ENCODE measurements at places on chromosomes 1 and 21. TPM values are rescaled to one million over a fixed set of nuclear protein-coding genes. Genes with fewer than 3 reads are reported as not detected.
A peak's percentile ranks its signal among the peaks of the same experiment; 100 is the strongest.

- DNase-seq, result peak; percentile 71
Measured at GRCh38 chr1:145908653-145909052, 1.2 kb downstream of the ITGA10 start.

- no peak for DNase-seq
Measured at GRCh38 chr1:18413541-18414305, 67.0 kb upstream of the KLHDC7A start.

GRCh38 chr1:155052439-155053395, 1.6 kb downstream of the ADAM15 start:
- no peak for DNase-seq

The FCN3 gene
- total RNA-seq, result not detected

DNA sequence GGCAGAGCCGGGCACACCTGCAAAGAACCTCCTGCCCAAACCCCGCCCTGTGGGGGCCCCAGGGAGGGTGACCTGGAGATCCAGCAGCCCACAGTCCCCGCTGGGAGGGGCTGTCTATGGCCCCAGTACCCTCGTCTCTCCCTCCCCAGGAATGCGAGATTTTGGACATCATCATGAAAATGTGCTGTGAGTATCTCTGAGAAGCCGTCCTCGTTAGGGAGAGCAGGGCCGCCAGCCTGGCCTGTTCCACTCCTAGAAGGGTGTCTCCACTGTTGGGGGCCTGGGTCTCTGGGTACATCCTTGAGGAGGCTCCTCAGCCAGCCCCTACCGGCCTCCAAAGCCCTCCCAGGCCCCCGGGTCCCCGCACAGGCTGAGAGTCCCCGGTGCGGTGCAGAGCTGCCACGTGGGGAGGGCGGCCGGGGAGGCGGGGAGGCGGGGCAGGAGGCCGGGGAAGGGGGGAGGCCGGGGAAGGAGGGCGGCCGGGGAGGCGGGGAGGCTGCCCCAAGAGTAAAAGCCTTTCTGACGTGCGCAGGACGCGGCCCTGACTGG, 18.7 kb downstream of the COL6A1 start:
- DNase-seq, result no peak

- no peak for DNase-seq
Measured at GRCh38 chr1:224641030-224641429, 24.9 kb downstream of the CNIH3 start.

DNA sequence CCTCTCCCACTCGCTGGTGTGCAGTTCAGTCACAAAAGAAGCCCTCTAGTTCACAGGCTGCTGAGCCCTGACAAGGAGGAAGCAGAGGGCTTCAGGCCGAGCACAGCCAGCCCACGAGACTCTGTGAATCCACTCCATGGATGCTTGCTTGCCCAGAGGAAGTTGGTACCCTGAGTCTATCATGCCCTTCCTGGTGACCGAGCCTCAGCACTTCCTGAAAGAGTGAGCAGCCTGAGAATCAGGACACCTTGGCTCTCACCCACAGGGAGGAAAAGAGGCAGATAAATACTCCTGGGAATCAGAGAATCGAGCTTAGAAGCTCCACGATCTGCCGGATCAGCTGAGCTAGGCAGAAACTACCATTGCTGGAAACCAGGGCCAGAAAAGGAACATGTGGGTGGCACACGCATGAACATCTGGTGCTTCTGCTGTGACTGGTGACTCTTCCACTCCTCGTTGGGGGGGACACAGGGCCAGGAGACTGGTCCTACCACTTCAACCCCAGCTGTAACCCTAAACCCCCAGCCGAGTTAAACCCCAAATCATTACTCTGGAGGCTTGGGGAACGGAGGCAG, 376.3 kb upstream of the CAMK1G start:
- DNase-seq, result no peak
